Sciatic nerve (tissue), 2 donors: ENCODE measurements at places on chromosomes 3 and 15. TPM values are rescaled to one million over a fixed set of nuclear protein-coding genes. Genes with fewer than 3 reads are reported as not detected.

BLM gene
- 0.85 TPM for total RNA-seq

GRCh38 chr3:196513697-196514349 is 1.3 kb downstream of the SMCO1 start:
- DNase-seq = no peak

RGMA gene
- total RNA-seq = 47.1 TPM

DNA sequence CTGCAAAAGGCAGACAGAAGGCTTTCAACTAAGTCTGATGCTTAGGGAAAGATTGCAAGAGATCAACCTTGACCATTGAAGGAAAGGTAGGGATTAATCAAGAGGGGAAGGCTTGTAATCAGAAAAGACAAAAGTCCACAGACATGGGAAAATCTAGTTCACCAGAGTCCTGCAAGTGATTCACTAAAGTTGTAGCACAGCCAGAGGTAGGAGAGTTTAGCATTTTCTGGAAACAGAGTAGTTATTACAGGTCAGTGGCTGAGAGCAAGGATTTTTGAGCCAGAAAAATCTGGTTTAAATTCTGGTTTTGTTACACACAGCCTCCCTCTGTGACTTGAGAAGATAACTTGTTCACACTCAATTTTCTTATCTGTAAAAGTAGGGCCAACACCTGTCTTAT is 35.3 kb upstream of the DPPA4 start:
- DNase-seq = no peak

- no peak for DNase-seq
Observed at GRCh38 chr15:80989081-80989517, 520 bp downstream of the MESD start.

DNA sequence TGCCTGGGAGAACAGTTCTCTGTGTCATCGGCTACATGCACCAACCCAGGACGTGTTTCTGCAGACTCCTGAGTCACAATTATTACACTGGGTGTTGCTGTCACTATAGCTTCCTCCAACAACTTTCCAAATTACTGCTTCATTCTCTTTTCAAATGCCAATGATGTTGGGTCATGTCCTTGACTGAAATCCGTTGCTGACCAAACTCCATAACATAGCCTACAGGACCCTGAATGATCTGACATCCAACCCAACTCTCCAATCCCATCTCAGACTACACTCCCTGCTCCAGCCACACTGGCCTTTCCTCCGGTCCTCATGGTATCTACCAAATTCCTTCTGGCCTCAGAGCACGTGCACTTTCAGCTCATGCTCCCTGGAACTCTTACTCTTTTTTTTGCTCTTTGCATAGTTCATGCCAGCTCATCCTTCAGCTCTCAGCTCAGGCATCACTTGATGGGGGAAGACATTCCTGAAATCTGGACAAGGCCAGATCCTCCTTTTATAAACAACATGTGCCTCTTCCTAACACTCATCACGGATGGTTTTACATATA is 108.8 kb upstream of the PTPRG start:
- no peak for DNase-seq

- no peak for DNase-seq
Observed at GRCh38 chr15:28043691-28044091, 55.4 kb downstream of the OCA2 start.

DNA sequence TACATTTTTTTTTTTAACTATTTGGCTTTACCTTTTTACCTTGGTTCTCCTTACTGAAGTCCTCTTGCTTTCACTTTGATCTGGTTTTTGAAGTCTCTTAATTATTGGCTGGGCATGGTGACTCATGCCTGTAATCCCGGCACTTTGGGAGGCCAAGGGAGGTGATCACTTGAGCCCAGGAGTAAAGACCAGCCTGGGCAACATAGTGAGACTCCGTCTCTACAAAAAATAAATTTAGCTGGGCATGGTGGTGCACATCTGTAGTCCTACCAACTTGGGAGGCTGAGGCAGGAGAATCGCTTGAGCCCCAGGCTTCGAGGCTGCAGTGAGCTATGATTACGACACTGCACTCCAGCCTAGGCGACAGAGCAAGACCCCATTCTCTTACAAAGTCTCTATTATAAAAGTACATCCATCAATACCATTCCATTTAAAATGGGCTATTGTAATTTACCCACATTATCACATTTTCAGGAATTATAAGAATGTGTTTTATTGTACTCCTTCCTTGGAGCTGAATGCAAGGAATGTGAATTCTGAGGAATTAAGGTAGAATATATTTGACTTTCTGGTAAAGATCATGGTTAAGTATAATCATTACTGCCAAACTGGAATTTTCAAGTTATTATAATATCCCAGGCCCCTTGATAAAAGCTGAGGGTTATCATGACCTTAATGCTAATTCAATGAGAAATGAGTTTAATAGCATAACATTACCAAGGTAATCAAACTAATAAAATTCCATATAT is 49.0 kb downstream of the MSL2 start:
- no peak for DNase-seq

DNA sequence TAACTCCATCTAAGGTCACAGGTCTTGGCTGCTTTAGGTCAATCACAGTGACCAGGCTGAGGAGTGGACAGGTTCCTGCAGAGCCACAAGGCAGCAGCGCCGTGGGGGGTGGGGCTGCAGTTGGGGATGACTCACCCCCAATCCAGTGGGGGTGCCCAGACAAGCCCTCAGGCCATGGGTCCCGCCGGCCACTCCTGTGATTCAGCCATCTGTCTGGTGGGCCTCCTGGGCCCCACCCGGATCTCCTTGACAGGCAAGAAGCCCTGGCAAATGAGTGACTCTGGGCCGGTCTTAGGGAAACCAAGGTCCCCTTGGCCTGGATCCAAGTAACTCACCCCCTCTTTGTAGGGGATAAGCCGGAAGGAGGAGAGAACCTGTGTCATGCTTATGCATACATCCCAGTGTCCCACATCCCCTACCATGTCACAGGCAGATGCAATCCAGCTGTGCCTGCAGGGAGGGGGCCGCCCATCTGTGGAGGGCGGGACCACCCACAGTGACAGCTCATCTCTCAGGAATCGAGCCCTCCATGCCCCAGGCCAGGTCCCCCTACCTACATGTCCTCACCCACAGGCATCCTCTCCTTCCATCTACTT is 495 bp upstream of the COL7A1 start:
- DNase-seq = no peak

DNA sequence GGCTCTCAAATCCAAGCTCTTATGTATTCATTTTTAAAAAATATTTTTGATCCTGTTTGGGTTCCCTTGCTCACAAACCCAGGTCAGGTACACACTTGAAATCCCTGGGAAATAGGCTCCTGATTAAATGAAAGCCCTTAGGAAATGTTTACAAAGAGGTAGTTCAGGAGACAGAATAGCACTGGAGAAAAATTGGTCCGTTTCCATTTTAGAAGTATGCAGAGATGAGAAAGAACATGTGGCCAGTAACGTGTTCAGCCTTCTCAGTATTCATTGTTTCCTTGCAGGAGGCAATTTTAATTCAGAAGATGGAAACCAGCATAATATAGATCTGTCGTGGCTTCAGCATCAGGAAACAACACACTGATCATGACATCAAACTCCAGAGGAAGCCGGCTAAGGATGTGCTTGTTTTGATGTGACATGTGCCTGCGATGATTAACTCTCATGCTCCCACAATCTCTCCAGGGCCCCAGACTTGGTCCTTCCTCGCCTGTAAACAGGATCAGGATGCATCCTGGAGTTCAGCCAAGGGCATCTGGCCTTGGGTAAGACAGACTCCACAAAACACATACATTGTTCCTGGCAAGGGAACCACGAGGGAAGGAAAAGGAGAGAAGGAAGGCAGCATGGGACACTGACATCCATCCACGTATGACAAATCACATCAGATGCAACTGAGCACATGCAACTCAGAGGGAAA is 350.5 kb upstream of the THBS1 start:
- DNase-seq = no peak

DNA sequence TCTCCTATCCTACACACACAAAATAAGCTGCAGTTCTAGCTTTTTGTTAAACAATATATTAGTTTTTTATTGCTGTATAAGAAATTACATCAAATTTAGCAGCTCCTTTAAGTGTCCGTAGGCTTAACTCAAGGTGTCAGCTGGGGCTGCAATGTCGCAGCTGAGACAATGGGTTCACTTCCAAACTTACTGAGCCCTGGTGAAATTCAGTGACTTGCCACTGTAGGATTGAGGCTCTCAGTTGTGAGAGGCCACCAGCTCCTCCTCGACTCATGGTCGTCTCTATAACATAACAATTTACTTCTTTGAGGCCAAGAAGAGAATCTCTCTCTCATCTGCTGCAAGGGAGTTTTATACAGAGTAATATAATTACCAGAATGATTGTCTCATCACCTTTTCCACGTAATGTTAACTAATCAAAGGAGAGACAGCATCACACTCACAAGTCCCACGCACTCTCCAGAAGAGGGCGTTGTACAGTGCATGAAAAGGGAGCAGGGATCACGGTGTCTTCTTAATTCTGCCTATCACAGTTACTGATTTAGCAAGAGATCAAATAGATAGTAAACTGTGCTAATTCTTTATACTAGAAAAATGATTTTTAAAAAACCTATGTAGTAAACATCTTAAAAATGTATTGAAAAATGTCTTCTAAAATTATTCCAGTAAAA is 735.6 kb upstream of the GBE1 start:
- no peak for DNase-seq

PLAAT1 gene
- 0.98 TPM for total RNA-seq

MLH1 gene
- 31.3 TPM for total RNA-seq

- DNase-seq = no peak
Observed at GRCh38 chr3:45154641-45155147, 8.5 kb upstream of the CDCP1 start.

GRCh38 chr3:82001276-82001923 is 240.0 kb upstream of the GBE1 start:
- no peak for DNase-seq

DNA sequence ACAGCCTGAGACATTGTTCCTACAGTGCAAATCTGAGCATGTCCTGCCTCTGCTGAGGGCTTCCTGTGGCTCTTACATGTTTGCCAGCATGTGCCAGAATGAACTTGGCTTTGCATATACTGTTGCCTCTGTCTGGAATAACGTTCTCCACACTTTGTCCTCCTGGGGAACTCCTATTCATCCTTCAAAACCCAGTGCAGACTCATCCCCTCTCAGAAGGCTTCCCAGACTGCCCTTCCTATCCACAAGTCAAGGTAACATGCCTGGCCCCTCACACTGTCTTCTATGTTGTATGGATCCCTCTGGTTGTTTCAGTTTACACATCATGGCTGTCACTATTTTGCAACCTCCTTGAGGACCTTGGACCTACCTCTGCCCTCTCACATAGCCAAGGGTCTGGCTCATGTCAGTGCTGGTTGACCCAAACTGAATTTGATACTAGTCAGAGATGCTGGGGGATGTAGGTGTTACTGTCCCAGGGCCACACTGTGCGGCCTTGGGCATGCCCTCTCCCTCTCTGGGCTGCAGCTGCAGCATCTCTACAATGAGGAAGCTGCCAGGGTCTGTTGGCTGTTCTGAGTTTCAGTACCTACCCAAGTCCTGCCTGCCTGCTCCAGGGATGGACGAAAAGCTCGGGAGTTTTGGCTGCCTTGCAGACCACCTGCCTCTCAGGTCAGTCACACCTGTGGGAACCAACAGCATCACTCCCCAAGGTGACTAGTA is 29.0 kb upstream of the TSPAN3 start:
- DNase-seq = no peak

NECTIN3 gene
- total RNA-seq = 37.8 TPM

GRCh38 chr3:172069478-172069877 is 30.1 kb downstream of the FNDC3B start:
- no peak for DNase-seq

SI gene
- not detected for total RNA-seq

GCSAM gene
- 0.22 TPM for total RNA-seq

DNA sequence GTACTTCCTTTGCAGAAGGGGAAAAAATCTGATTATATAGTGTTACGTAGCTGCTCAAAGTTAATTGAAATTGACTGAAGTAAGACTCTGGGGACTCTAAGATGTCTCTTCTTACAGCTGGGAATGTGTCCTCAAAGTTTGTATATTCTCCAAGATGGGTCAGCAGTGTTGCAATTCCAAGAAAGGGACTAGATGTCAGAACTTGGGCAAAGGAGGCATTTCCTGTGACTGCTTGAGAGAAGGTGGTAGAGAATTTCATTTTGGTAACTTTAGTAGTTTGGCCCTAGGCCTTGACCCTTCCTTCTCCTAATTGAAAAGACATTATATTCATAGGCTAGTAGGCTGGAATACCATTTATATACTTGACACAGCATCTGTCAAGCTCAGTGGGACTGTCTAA is 33.9 kb downstream of the PTPRG start:
- no peak for DNase-seq

LMOD3 gene
- total RNA-seq = 0.09 TPM

C3orf85 gene
- total RNA-seq = not detected

DNA sequence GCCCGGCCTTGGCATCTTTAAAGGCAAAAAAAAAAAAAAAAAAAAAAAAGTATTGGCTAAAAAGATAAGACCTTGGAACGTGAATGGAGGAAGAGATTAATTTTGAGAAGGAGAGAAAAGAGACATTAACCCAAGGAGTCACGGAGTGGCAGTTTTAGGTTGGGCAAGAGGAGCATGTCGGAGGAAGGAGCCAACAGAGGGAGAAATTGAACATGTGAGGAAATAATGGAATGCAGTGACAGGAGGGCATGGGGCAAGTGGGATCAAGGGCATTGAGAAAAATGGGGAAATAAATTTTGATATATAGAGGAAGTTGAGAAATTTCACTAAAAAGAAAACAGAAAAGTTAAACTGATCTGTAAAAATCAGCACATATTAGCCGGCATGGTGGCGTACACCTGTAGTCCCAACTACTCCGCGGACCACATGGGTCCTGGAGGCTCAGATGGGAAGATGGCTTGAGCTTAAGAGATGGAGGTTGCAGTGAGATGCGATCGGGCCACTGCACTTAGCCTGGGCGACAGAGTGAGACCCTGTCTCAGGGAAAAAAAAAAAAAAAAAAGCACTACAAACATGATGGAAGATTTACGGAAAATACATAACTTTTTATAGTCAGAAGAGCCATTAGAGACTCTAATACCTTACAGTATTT is 1.2 kb downstream of the HAUS2 start:
- no peak for DNase-seq

GP5 gene
- total RNA-seq = 0.09 TPM

- DNase-seq = no peak
Observed at GRCh38 chr15:74653426-74654102, 37.9 kb downstream of the CLK3 start.

DNA sequence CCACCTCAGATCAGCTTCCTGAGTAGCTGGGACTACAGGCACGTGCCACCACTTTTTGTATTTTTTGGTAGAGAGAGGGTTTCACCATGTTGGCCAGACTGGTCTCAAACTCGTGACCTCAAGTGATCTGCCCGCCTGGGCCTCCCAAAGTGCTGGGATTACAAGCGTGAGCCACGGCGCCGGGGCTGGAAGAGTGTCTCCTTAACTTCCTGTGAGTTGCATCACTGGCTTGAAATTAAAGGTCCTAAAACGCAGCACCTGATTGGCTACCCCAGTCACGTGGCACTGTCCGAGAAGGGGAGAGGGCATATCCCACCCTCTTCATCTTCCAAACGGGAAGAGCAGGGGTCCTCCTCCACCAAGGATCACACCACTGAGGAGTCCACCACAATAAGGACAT is 5.5 kb upstream of the FAM174B start:
- DNase-seq = no peak
